Mammary microvascular endothelial cell (primary cell): ENCODE measurements at places on chromosomes 3 and 15. TPM values are rescaled to one million over a fixed set of nuclear protein-coding genes. Genes with fewer than 3 reads are reported as not detected.

The ZBBX gene
- total RNA-seq: not detected in 2 replicates

The PIGZ gene
- total RNA-seq: 2.5 and 4.6 TPM in 2 replicates

The FBXL22 gene
- total RNA-seq: not detected in 2 replicates

The GPR156 gene
- 0.07 and 0.20 TPM in 2 replicates for total RNA-seq

The DLL4 gene
- 24.1 and 24.6 TPM in 2 replicates for total RNA-seq
